ENCODE measurements at places on chromosomes 6 and 20.

- no peak for DNase-seq
These were observed 236.7 kb downstream of the TENT5A start for GRCh38 chr6:81515562-81516453.

GRCh38 chr20:50968289-50968688 is 9.7 kb downstream of the MOCS3 start:
- no peak for DNase-seq

DNA sequence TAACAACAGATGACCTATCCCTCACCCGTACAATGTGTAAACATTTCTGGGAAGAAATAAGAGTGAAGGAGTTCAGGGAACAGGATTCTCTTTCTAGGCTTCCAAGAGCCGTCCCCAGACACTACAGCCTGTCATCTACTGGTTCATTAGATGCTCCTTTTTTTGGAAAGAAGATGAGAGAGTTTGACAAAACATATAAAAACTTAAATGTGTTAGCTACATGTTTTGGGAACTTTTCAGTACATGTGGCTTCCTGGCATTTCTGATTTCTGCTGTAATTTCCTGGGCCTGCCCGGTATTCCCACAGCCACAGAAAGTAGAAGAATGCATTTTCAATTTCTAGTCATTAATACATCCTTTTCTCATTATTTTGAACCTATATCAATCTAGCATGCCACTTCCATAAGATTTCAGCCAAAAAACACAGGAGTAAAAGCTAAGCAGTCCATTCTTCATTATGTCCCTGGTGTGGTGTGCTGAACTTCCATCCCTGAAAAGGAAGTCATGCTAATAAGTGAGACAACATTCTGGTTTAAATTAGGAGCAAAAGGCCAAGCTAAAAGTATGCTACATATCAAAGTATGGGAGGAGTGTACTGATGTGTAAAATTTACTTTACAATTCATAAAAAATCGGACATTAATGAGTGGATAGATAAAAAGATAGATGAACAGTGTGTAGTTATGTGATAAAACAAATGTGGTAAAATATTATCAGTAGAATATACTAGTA is 198.2 kb downstream of the WDR27 start:
- no peak for DNase-seq

- no peak for DNase-seq
These were observed 327.8 kb upstream of the TBX18 start for GRCh38 chr6:85092226-85092625.

GRCh38 chr6:118740372-118740771 is 89.0 kb upstream of the CEP85L start:
- DNase-seq: no peak

- DNase-seq: peak; percentile 82
These were observed 7.1 kb upstream of the ZNF318 start for GRCh38 chr6:43376551-43376981.
